ENCODE measurements at places on chromosomes 6 and 20. TPM values are rescaled to one million over a fixed set of nuclear protein-coding genes. Genes with fewer than 3 reads are reported as not detected.

- DNase-seq = no peak
Measured at GRCh38 chr20:18443886-18444285, 22.9 kb downstream of the DZANK1 start.

SIRPB2 gene
- total RNA-seq = 0.20 TPM

RBPJL gene
- total RNA-seq = not detected

- no peak for DNase-seq
Measured at GRCh38 chr6:17851001-17851719, 136.3 kb downstream of the KIF13A start.

- DNase-seq = no peak
Measured at GRCh38 chr6:78483553-78484197, 383.7 kb upstream of the IRAK1BP1 start.

SRC gene
- total RNA-seq = 4.1 TPM

DNA sequence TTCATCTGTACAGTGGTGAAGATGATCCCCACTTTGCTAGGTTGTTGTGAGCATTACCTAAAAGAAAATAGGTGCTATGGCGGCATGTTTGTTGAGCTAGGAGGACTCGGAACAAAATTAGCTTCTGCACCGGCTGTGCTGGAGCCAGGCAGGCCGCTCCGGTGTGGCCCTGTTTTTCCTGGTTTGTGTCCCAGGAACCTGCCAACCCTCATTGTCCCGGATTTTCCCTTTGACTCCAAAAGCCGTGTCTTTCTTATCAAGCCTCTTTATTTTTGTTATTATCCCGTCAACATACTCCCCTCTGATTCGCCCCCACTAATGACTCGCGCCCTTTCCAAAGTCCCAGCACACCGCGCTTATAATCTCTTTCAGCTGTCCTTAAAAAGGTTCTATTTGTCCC lies 117.0 kb downstream of the MYLK4 start:
- peak; percentile 21 for DNase-seq

GRCh38 chr20:62167474-62167873 lies 15.4 kb upstream of the MTG2 start:
- no peak for DNase-seq

DNA sequence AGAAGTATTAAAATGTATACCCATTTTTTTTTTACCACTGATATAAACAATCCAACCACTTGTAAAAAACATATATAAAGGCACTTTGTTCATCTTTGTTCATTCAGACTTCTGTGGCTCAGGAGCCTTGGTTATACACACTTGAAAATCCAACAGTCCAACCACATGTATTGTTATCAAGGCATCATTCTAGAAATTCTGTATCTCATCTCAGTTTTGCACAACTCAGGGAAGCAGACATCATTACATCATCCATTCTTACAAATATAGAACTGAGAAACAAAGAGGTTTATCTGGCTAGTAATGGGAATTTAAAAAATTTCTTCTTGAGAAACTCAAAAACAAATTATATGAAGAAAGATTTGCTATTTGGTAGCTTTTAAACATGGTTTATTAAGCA lies 88.1 kb downstream of the HMGCLL1 start:
- DNase-seq = no peak

AFG1L gene
- total RNA-seq = 1.5 TPM

- DNase-seq = no peak
Measured at GRCh38 chr6:14025160-14025559, 92.4 kb upstream of the CD83 start.

CCND3 gene
- total RNA-seq = 37.9 TPM

DNA sequence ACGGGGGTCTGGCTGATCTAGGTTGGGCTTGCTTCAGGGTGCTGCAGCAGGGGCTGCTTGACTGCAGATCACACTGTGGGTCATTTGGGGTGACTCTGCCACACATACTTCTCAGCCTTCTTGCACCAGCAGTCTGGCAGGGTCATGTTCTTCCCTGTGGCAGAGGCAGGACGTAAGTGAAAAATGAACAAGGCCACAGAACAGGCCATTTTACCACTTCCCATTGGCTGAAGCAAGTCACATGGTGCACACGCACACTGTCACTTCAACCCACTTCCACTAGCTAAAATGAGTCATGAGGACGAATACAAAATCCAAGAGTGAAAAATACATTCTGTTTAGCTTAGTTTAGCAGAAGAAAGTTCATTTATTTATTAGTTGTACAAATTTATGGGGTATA lies 168.6 kb upstream of the GGTLC1 start:
- DNase-seq = no peak
